ENCODE measurements at places on chromosomes 12 and 14.

DNA sequence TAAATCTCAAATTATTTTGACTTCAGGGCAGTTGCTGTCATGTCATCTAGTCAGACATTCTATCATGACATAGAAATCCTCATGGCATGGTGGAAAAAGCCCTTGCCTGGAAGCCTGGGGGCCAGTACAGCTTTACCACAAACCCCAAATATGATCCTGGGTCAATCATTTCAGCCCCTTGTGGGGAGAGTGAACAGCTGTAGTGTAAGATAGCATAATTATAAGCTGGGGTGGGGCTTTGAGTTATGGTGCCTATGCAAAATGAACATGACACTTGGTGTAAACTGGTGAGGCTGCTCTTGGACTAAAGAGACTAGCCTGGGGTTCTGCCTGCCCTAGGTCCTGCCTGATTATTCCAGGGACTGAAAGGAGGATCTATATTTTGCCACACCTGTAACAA, 207.7 kb upstream of the DDHD1 start:
- no peak for DNase-seq

- no peak for DNase-seq
Observed at GRCh38 chr12:108783446-108783845, 52.1 kb upstream of the CORO1C start.

DNA sequence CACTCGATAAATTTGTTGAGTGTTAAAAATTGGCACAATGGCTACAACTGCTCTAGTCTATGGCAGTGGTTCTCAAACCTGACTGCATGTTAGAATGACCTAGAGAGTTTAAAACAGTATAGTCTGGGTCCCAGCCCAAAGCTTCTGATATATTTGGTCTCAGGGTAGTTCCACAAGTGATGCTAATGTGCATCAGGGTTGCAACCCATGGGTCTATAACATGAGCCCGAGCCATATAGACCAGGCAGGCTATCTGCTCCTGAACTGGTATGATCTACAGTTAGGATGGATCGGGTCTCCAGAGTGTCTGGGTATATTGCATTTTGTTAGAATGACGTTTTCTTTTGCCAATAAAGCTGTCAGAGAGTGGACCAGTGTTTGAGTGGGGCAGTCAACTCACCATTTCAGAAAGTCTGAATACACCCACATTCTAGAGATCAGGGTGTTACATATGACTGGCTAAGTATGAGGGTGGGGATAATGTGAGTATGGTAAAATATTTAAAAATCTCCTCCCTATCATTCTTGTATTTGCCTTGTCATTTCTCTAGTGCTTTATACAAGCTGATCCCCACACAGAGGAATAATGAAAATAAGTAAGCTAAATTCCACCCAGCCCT, 80.9 kb downstream of the FRMD6 start:
- no peak for DNase-seq

- DNase-seq, result no peak
Observed at GRCh38 chr14:91748049-91748448, 16.2 kb upstream of the CATSPERB start.

DNA sequence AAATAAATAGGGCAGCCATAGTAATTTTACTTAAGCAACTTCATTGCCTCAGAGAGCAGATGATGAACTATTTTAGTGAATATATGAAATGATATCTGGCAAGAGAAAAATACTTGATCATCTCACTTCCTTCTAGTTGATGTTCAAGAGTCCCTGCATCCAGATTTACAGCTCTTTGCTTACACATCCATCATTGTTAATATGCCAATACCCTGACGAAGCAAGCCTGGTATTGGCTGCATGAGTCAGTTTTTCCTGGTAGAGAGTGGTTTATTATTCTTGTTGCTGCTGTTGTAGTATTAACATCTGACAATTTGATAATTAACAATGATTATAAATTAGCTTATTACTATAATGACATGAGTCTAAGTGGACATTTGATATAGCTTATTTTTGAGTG, 681.9 kb downstream of the NRXN3 start:
- no peak for DNase-seq

DNA sequence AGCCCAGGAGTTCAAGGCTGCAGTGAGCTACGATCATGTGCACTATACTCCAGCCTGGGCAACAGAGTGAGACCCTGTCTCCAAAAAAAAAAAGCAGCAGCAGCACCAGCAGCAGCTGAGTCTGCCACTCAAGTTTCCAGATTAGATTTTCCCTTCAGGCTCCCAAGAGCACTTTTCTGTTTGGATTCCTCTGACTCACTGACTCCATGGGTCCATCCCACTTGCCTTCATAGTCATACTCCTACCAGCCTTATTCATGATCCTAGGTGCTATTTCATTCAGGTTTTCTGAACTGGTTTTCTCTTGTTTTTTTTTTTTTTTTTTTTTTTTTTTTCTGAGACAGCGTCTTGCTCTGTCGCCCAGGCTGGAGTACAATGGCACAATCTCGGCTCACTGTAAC, 6.8 kb upstream of the TWF1 start:
- DNase-seq, result no peak

GRCh38 chr12:67415473-67415872, 146.3 kb downstream of the CAND1 start:
- no peak for DNase-seq

DNA sequence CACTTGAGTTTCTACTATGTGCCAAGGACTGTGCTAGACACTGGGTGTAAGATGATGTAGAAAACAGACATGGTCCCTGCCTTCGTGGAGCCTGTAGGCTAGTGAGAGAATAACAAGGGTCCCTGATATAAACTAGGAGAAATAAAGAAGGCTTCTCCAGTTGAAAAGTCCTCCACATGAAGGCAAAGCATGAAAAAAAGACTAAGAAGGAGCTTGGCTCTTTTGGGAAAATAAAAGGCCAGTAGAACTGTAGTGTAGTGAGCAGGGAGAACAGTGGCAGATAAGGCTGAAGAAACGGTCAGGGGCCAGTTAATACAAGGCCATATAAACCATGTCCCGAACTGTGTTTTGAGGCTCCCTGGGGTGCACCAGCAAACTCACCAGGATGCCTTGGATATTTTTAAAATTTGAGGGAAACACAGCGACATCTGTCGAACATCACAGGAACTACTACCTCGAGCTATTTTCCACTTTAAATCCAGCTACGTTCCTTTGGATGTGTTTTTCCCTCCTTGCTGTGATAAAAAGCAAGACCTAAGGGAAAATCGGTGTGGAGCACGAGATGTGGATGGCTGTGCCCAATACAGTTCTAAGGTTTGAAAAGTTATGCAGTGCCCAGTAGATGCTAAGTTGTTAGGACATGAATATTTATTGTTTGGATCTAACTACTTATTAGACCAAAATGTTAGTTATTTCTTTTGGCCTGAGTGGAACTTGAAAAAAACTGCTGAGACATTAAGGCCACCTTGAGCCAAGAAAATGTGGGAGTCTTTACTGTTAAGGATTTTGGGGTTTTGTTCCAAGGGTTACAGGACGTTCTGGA, 8.5 kb upstream of the CFL2 start:
- peak; percentile 2 for DNase-seq

GRCh38 chr14:77256694-77257093, 14.3 kb downstream of the NGB start:
- no peak for DNase-seq

DNA sequence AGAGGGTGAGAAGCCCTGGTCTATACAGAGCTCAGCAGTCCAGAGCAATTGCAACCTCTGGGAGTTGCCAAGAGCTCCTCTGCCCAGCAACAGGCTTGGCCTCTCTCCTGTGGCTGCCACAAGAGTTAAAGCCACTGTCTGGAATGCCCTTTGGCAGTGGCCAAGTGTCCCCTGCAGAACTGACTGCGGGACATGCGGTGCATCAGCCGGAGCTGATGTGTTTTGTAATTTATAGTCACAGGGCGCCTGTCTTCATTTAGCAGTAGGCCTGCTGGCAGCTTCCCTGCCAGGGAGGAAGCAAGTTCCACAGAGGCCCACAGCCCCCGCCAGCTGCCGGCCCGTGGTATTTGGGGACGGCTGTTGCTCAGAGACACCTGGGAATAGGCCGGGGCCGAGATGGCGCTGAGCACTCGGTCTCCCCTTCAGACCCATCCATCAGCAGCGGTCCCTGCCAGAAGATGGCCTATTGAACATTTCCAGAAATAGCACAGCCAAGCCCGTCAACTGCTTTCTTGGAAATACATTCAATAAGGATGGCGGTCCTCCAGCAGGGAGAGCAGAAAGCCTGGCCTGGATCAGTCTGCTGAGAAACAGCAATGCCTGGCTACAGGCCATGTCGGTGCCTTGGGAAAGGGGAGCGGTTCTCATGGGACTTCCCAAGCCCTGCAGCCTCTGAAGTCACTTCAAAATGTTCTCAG, 217.4 kb downstream of the CRADD start:
- DNase-seq, result no peak

DNA sequence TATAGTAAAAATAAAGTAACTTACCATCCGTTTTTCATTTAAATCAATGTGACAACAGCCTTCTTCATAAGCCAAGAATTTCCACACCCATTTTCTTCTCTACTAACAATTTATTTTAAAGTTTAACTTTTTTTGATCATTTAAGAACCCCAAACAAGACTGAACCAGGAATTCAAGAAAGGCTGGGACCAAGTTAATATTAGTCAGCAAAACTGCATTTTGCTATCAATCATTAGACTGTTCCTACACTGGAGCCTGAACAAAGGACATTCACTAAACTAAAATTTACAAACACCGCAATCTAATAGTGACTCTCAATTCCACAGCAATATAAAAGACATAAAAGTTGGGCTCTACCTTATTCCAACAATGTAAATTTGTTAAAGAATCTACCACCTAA, 73.6 kb downstream of the OSBPL8 start:
- no peak for DNase-seq

GRCh38 chr12:46318037-46318436, 49.2 kb upstream of the SLC38A1 start:
- no peak for DNase-seq

DNA sequence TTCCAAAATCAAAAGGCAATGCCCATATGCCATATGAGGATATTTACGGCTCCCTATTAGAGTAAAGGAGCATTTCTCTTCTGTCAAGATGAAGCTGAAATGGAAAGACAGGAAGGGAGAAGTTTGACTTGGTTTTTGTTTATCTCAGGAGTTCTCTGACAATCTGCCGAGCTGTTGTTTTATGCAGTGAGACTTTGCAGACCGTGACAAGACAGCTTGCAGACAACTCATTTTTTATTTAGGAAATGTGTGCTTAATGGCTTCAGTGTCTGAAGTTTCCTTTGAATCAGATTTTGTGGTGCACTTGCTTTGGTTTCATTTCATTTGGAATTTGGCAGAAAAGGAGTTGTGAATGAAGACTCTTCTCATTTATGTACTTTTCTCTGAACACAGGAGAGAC, 145.4 kb downstream of the C12orf50 start:
- DNase-seq, result no peak

DNA sequence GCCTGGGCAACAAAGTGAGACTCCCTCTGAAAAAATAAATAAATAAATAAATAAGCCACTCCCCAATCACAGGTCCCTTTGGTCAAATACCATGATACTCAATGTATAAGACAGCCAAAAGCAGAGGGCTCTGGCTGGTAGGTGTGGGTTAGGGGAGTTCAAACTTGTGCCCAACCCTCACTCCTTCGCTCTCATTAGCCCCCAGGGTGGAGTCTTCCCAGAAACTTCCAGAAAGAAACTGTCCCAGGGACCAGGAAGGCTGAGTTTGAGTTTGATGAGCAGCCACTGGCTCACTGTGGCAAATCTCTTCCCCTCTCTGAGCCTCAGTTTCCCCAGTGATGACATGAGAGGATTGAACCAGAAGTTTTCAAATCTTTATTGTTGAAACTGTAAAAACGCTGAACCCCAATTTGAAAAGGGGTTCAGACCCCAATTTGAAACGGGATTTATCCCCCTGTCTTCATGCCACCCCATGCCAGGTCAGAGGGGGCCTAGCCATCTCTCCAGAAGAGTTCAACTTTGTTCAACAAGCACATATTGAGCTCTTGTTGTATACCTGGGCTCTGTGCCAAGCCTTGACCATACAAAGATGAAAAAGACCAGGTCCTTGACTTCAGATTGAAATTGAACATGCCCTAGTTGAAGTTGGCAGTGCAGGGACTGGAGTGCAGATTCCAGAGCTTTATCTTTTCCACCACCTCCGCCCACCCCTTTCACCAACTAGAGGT, 9.1 kb upstream of the FAM222A start:
- no peak for DNase-seq

- no peak for DNase-seq
Observed at GRCh38 chr12:71661977-71662530, 1.6 kb downstream of the ZFC3H1 start.

GRCh38 chr14:52977798-52978197, 26.9 kb upstream of the FERMT2 start:
- no peak for DNase-seq

DNA sequence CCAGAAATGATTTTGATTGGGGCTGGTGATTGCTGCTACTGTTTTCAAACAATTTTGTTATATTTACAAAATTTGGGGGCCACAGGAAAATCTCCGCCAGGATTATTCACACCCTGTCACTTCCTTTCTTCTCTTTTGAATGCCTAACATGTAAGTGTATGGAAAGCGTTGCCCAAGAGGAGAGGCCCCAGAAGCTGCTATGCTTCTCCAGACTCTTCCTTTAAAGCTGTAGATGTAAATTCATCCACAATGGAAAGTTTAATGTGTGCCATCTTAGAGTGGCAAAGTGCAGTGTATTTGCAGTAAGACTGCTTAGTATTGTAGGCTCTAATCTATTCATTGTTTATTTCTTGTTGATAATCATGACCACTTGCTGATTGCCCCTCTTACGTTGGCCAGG, 136.7 kb upstream of the LRIG3 start:
- no peak for DNase-seq

DNA sequence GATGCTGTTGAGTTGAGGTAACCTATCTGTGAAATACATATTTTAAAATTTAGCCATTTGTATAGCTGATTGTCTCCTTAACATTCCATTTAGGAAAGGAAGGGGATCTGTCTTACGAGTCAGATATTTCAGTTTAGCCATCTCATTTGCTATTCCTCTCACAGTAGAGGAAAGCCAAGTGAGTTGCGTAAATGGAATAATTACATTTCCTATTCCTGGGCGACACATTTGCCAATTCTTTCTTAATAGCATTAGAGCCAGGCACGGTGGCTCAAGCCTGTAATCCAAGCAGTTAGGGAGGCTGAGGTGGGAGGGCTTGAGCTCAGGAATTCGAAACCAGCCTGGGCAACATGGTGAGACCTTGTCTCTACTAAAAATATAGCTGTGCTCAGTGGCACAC, 116.3 kb downstream of the TMX1 start:
- no peak for DNase-seq

DNA sequence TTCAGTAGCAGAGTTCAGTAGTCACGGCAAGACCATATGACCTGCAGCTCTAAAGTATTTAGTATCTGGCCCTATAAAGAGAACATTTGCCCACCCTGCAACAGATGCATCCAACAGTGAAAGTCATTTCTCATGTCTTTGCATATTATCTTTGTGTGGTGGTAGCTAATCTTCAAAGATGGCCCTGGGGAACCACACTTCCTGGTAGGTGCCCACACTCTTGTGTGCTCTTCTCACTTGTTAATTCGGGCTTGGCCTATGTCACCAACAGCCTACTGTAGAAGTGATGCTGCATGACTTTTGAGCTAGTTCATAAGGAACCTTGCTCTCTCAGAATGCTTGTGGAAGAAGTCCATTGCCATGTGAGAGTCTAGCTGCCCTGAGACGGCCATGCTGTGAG, 85.6 kb downstream of the MAP1LC3B2 start:
- DNase-seq, result no peak

- DNase-seq, result no peak
Observed at GRCh38 chr14:24828486-24828885, 194.5 kb upstream of the GZMB start.
